ENCODE measurements at places on chromosomes 4 and X.

DNA sequence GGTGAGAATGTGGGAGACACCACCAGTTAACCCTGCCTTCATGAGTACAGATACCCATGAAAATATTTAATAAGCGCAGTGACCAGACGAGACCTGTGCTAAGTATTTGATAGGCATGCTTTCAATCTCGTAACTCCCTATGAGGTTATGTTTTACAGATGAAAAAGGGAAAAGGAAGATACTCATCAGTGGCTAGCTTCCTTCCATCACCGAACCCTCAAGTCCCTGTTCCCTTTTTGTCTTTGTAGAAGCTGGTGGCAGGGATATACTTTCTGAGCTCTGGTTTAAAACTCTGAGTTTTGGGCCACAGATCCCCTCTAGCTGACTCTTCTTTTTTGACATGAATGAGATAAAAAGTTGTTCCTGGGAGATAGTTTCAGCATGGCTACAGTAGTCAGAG lies 26.3 kb downstream of the AFF1 start:
- peak; percentile 64 for DNase-seq

DNA sequence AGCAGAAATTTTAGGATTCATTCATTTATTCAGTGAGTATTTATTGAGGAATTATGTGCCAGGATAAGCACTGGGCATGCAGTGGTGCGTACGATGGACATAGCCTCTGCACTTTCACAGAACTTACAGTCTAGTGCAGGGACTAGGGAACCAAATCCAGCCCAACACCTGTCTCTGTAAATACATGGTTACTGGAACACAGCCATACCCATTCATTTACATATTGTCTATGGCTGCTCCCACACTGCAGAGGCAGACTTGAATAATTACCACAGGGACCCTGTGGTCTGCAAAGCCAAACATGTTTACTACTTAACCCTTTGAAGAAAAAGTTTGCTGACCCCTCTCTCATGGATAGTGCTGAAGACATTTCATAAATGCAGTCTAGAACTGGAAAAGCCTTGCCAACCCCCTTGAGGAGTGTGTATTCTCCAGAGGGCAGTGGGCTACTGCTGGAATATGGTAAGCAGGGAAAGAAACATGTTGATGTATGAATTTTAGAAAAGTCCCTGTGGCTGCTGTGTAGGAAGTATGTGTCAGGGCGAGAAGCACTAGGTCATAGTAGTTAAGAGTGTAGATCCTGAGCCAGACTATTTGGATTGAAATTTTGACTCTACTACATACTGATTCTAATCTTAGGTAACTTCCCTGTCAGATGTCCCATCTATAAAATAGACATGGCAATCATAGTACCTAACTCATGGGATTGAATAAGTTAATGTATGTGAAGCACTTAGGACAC lies 75.5 kb downstream of the GALNT7 start:
- DNase-seq, result peak; percentile 69

DNA sequence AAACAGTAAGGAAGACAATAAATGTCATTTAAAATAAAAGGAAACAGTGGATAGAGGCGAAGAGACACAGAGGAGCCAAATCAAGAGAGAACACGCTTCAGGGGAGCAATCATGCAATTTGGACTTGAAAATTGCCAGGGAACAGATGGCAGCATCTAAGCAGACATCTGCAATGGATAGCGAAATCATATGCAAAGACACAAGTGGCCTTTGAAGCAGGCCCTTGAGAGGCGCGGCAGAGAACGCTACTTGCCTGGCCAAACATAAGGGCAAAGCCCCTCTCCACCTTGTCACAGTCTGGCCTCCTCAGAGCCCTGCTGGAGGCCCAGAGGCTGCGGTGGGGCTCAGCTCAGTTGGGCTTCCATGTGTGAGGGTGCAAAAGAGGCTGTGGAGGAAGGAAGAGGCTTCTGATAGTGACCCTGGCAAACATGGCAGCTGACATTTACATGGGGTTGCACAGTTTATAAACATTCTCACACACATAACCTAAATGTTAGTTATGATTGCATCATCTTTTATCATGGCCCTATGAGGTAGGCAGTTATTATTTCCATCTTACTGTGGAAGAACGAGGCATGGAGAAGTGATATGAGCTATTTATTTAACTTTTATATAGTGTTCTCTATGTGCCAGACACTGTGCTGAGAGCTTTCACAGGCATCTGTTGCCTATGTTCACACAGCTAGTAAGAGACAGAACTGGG lies 18.3 kb downstream of the ADGRG4 start:
- DNase-seq, result no peak

DNA sequence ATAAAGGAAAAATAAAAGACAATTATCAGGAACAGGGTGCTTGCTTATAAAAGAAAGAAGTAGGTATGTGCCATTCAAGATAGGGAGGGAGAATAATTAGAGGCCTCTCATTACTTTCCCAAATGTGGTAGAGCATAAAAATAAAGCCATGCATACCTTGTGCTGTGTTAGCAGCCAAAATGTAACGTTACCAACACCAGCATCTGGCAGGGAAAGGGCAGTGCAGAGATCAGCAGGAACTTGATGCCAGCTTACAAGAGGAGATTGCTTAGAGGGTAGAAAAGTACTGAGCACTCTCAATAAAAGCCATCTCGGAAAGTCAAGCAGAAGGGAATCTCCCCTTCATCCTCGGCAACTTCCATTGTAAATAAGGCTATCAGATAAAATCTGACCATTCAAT lies 195.6 kb downstream of the RASL11B start:
- DNase-seq, result no peak

- DNase-seq, result no peak
Measured at GRCh38 chr4:81164623-81165416, 50.2 kb downstream of the PRKG2 start.

DNA sequence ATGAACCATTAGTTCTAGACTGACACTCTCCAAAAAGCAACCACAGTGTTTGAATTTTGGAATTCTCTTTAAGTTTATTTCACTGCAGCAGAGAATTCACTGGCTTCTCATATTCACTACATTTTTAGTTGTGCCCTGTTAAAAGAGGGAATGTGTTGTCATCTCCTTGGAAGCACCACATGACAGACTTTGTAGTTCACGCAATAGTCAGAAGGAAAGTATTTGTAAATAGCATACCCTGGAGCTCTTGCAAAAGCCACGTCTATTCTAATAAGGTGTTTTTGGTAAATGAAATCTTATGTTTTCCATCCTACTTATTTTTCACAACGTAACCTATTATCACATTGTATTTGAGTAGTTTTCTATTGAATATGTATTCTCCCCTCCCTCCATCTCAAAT lies 25.8 kb downstream of the DOCK11 start:
- DNase-seq, result no peak

DNA sequence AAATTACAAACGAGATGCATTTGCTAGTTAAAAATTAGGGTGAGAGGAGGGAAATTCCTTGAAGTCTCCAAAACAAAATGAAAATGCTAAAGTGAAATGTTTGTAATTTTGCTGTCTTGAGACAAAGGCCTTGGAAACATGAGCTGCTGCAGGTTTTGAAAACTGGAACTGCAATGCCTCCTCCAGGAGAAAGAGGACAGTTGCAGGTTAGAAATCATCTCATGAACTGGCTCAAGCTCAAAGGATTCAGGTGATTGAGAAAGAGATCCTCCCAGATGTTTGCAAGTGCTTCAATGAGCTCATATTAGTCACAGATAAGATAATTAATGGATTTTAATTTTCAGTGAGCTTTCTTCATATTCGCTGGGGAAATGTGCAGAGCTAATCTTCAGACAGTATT lies 32.4 kb downstream of the SMPX start:
- peak; percentile 18 for DNase-seq

DNA sequence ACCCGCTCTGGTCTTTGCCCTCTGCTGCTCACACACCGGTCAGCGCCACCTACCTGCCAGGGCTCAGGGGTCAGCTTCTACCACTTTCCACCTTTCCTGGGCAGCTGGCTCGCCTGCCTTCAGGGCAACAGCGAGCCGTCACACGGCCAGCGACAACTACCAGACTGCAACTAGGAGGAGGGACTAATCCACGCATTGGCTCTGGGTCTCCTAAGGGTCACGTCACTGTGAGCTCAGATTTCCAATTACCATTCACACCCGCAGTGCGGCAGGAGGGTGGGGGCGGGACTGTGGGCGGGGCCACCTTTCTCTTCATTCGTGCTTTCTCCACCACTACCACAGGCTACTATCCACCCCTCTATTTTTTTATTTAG lies at the start of gene BEX5:
TSS of gene BEX5 (minus strand) at position 172 of the 374 bp plus-strand sequence. CDS start 1,712 bp downstream, outside the sequence.
- DNase-seq, result peak; percentile 0

GRCh38 chr4:47482326-47482725 lies 2.7 kb upstream of the ATP10D start:
- DNase-seq, result no peak

DNA sequence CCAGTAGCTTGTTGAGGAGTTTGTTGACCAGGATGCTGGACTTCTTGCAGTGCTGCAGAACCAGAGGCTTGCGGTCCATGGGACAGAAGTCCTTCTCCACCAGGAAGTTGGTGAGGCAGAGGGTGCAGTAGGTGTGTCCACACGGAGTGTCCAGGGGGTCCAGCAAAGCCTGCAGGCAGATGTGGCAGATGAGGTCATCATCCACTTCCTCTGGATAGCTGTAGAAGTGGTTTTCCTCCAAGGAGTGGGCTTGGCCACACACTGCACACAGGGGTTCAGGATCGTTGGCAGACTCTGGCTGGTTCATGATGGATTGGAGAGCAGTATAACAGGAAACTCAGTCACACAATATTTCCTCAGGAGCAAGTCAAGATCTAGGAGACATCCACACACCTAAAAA lies 17.6 kb downstream of the LNX1 start:
- no peak for DNase-seq

DNA sequence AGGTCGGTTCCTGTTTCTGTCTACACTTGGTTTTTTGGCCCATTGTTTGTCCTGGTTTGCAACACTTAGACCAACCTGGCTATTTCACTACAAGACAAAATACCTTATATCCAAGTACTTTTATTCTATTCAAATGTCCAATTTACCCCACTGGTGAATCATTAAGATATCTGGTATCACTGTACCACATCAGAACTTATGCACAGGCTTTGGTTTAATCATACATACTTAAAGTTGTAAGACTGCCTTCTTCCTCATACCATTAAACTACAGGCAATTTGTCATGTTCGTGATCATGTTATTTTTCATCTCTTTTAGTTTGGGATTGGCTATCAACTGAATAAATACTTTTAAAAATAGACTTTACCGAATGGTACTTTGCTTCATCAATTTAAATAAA lies 53.0 kb upstream of the ATOH1 start:
- DNase-seq, result no peak

DNA sequence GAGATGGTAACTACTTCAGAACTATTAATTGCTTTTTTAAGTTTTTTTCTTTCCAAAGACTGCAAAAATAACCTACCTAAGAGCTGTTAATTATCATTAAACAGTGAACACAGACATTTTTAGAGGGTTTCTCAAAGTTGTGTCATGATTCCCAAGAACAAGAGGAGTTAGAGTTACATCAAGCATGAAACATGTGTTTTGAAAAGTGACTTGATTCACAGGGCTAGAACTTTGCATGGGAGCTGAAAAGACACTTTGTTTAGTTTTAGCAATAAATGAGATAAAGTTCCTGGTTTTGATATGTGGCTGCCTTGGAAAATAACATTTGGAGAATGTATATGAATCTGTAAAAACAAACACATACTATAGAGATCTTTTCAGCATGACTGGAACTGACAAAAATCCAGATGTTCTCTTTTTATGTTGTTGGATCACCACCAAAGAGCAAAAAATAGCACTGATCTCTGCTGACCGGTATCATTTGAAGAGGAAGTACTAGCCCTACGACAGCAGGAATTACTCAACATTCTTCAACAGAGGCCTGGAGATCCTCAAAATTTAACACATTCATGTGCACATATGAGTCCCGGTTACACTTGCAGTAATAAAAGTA lies 173.0 kb upstream of the PCDH18 start:
- no peak for DNase-seq

DNA sequence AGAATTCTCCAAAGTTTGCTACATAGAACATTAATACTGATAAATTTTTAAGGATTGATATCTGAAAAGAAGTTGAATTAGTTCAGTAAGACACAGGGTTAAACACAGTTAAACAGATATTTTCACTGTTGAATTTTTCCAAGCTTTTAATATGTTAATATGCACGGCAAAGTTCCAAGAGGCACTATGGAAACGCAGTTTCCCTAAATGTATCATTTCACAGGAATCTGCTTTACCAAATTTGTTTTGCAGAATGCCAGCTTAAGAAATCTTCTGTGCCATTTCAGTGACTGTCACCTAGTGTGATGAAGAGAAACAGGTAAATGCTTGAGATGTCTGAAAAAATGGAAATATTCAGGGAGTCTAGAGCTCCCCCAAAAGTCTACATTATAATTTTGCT lies 395.9 kb upstream of the GRIA3 start:
- no peak for DNase-seq

- DNase-seq, result no peak
Measured at GRCh38 chrX:134502686-134503085, 42.7 kb downstream of the HPRT1 start.

DNA sequence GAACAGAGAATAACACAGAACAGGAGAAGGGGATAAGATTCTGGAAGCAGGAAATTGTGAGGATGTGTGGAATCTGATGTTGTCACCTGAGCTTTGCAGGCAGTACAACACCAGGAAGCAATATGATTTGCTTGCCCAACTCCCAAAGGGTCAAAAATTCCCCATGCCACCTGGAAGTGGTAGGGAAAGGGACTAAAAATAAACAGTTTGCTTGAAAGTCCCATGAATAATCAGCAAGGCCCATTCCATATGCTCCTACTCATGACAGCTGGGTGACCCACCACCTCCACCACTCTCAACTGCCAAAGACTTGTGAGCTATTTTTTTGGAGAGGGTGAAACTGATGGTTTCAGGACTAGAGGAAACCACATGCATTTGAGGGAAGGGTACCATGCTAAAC lies 168.4 kb downstream of the KCNIP4 start:
- DNase-seq, result no peak

- DNase-seq, result no peak
Measured at GRCh38 chr4:181443021-181443420, 800.2 kb upstream of the TENM3 start.

- no peak for DNase-seq
Measured at GRCh38 chr4:16416601-16417000, 190.3 kb upstream of the TAPT1 start.

DNA sequence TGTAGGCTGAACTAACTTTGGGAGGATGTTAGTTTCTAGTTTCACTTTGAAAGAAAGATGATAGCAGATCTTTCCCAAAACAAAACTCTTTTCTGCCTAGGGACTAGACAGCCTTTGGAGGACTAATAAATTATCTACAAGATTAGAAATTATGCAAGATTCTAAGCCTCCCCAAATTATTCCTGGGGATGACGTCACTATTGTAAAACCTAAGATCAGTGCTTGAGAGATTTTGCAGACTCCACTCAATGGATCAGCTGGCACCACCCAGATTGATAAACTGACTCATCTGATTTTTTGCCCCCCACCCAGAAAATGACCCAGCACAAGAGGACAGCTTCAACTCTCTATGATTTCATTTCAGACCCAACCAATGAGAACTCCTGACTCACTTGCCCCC lies 1057.9 kb upstream of the DIAPH2 start:
- no peak for DNase-seq
